ENCODE measurements at places on chromosomes 1 and 21.

GRCh38 chr1:116915086-116915661, 5.5 kb downstream of the PTGFRN start:
- no peak for DNase-seq
- peak overlapping the region; percentile 8 for H3K4me3 ChIP-seq
- H3K36me3 ChIP-seq, result no peaks in the 10 kb centered on the region
- peaks cover 17% of the 10 kb centered on the region for H3K4me1 ChIP-seq
- H3K27ac ChIP-seq, result no peak overlapping the region

DNA sequence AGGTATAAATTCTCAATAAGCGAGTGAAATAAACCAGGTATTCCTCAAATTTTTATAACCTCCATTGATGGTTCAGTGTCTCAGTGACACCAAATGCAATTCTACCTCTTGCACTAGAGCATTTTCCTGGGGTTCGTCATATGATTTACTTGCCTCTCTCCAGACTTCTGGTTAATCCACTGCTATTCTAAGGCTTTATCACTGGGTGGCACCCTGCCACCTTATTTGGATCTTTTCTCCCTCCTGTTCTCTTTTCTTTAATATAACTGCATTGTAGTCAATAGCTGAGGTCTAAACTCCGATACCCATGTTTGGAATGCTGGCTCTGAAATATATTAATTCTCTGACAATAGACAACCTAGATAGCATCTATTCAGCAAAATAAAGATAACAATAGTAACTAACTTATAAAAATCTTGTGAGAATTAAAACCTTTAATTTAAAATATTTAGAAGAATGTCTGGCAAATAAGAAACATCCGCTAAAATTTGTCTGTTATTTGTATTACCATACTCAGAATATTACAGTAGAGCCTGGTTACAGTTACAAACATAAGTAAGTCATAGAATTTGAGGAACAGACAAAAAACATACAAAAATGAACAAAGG, 436.4 kb downstream of the PLA2G4A start:
- H3K27ac ChIP-seq, result no peak overlapping the region
- H3K36me3 ChIP-seq, result no peaks in the 10 kb centered on the region
- no peak overlapping the region for H3K4me3 ChIP-seq
- DNase-seq, result no peak
- H3K4me1 ChIP-seq, result no peaks in the 10 kb centered on the region

GRCh38 chr1:8205771-8206170, 112.1 kb upstream of the SLC45A1 start:
- no peak overlapping the region for H3K4me3 ChIP-seq
- H3K36me3 ChIP-seq, result no peaks in the 10 kb centered on the region
- H3K27ac ChIP-seq, result no peak overlapping the region
- H3K4me1 ChIP-seq, result no peaks in the 10 kb centered on the region
- peaks cover 6% of the 10 kb centered on the region for H3K27me3 ChIP-seq

GRCh38 chr1:62725255-62725654, 37.1 kb upstream of the DOCK7 start:
- no peaks in the 10 kb centered on the region for H3K36me3 ChIP-seq
- H3K27me3 ChIP-seq, result peaks cover 5% of the 10 kb centered on the region
- H3K4me1 ChIP-seq, result no peaks in the 10 kb centered on the region
- no peak overlapping the region for H3K4me3 ChIP-seq
- H3K27ac ChIP-seq, result no peak overlapping the region
- no peak for DNase-seq

DNA sequence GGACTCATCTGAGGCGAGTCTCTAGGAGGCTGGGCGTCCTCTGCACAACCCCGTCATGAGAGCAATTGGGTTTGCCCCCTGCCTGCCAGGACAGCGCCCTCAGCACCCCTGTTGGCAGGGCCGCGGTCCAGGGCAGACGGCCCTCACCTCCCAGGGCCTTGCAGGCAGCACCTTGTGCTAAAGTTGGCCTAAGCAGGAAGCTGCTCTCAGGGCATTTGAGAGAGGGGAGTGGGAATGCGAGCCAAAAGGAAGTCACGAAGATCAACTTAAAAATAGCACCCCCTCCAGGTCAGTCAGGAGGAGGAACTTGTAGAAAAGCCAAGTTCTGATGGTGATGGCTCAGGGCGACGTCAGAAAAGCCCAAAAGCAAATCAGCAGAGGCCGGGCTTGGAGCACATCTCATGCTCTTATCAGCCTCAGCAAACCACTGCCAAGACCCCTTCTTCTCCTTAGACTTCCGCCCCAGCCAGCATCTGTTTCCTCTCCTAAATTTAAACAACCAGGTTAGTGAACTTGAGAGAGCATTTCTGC, 12.6 kb upstream of the ADORA3 start:
- peak; percentile 71 for DNase-seq
- H3K27me3 ChIP-seq, result no peaks in the 10 kb centered on the region
- H3K27ac ChIP-seq, result peak overlapping the region; percentile 86
- peak overlapping the region; percentile 56 for H3K4me3 ChIP-seq

Measured in activated CD8-positive, alpha-beta T cell treated with anti-CD3 and anti-CD28 coated beads, Interleukin-2, amount 10 ng/mL, durations not matched to agents 7 days and 5 days (primary cell).